Activated T-helper 1 cell treated with anti-CD3 and anti-CD28 coated beads, Interleukin-12 subunit alpha, Interleukin-12 subunit beta, Interleukin-2, Interleukin-4 antibody, amounts not matched to agents 30 ng/mL and 10 ng/mL and 1 ng/mL, durations not matched to agents 14 hours and 24 hours and 36 hours (primary cell): ENCODE measurements at places on chromosomes 2 and 18. TPM values are rescaled to one million over a fixed set of nuclear protein-coding genes. Genes with fewer than 3 reads are reported as not detected.

GRCh38 chr2:118320658-118321057, 232.4 kb downstream of the INSIG2 start:
- H3K4me3 ChIP-seq: no peak overlapping the region
- peaks cover 10% of the 10 kb centered on the region for H3K27me3 ChIP-seq
- no peak for DNase-seq

GRCh38 chr2:97011977-97012569, 25.7 kb upstream of the FAM178B start:
- no peaks in the 10 kb centered on the region for H3K4me1 ChIP-seq
- peaks cover 45% of the 10 kb centered on the region for H3K27me3 ChIP-seq
- no peaks in the 10 kb centered on the region for H3K36me3 ChIP-seq
- no peak overlapping the region for H3K27ac ChIP-seq

DNA sequence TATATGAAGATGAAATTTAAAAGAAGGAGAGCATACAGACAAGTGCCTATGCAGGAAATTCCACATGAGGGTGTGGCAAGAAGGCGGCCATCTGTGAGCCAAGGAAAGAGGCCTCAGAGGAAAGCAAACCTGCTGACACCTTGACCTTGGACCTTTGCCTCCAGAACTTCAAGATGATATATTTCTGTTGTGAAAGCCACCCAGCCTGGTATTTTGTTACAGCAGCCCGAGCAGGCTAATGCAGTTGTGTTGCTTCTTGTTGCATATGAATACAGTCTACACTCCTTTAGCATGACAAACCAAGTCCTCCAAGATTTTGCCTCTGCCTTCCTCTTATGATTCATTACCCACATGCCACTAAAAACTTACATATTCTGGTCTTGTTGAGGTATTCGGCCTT, 374.8 kb upstream of the TRIB2 start:
- H3K36me3 ChIP-seq: no peaks in the 10 kb centered on the region
- peaks cover 5% of the 10 kb centered on the region for H3K27me3 ChIP-seq
- no peaks in the 10 kb centered on the region for H3K4me1 ChIP-seq
- no peak overlapping the region for H3K4me3 ChIP-seq

SLC19A3 gene
- total RNA-seq: not detected in 2 replicates

MOGAT1 gene
- not detected in 2 replicates for total RNA-seq

SCYGR2 gene
- not detected in 2 replicates for total RNA-seq

GRCh38 chr2:53509831-53510388, 257.7 kb upstream of the CHAC2 start:
- no peaks in the 10 kb centered on the region for H3K4me1 ChIP-seq
- H3K4me3 ChIP-seq: no peak overlapping the region
- no peaks in the 10 kb centered on the region for H3K36me3 ChIP-seq

DNA sequence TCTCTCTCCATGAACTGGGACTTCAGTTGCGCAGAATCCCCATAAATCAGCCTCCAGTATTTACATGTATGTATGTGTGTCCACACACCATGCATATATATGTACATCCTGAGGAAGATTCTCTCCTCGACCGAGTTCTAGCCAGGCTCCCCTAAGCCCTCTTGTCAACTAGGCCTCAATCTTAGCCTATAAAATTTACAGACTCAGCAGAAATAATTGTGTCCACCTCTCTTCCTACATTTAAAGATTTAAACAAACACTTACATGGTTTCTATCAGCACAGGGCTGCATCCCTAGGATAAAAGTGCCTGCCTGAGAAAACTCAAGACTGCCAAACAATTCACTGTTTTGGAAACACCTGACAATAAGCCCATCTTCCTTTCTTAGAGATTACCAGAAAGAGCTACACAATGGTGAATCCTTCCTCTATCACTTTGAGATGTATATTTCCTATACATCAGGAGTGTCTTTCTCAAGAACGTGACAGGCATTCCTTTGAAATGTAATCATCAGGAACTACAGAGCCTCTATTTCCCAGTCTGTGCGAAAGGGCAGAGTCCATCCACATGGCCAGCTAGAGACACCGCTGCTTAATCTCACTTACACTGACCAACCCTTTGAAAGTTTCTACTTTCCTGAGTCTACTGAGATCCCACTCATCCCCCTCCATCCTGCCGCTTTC, 39.5 kb downstream of the ZNF519 start:
- H3K27me3 ChIP-seq: no peaks in the 10 kb centered on the region
- H3K4me3 ChIP-seq: no peak overlapping the region
- peaks cover 4% of the 10 kb centered on the region for H3K36me3 ChIP-seq
- H3K4me1 ChIP-seq: peaks cover 6% of the 10 kb centered on the region

ATAD2B gene
- total RNA-seq: 25.9 and 27.8 TPM in 2 replicates

GRCh38 chr2:65605058-65605742, 172.8 kb upstream of the SPRED2 start:
- no peaks in the 10 kb centered on the region for H3K36me3 ChIP-seq
- H3K27me3 ChIP-seq: no peaks in the 10 kb centered on the region

DNA sequence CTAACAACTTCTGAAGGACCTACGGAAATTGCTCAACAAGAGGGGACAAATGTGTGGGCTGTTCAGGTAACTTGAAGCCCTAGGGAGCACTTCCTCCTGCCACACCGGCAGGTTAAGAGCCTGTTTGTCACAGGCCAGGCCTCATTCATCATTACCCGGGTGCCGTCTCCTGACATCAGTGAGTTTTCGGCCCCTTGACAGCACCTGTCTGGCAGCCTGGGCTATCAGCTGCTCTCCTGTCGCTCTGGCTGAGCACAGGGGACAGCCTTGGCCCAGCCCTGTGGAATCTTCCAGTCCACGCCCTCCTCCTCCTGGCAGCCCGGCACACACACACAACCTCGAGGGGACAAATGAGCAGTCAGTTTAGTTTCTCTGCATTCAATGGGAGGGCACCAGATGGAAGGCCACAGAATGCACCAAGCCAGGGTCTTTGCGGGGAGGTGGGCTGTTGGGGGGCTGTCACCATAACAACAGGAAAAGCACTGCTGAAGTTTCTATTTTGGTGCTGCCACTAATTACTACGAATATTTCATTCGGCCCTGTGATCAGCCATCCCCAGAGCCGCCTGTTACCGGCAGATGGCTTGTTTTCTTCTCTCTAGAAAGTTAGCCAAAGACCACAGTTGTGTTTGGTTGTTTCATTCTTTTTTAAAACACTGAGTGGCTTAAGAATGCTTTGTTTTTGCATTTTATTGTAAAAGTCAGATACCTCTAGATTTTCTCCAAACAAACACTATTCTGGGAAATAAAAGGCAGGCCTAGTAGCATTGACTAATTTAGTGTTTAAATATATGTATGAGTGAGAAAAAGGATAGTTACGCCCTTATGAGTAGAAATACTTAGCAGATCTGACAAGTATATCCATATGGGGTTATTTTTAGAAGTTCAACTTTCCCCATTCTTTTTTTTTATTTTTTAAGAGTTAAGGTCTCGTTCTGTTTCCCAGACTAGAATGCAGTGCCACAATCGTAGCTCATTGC, 189.9 kb upstream of the NDUFV2 start:
- H3K27ac ChIP-seq: no peak overlapping the region
- no peak overlapping the region for H3K4me3 ChIP-seq
- H3K4me1 ChIP-seq: peaks cover 21% of the 10 kb centered on the region

SLC23A3 gene
- 1.8 and 1.9 TPM in 2 replicates for total RNA-seq

ZRANB3 gene
- 5.5 and 6.8 TPM in 2 replicates for total RNA-seq

GRCh38 chr18:49486134-49486533, 900 bp downstream of the C18orf32 start:
- peak overlapping the region; percentile 98 for H3K27ac ChIP-seq
- H3K36me3 ChIP-seq: peaks cover 58% of the 10 kb centered on the region
- peaks cover 48% of the 10 kb centered on the region for H3K4me1 ChIP-seq
- peak overlapping the region; percentile 93 for H3K4me3 ChIP-seq
- no peaks in the 10 kb centered on the region for H3K27me3 ChIP-seq

DNA sequence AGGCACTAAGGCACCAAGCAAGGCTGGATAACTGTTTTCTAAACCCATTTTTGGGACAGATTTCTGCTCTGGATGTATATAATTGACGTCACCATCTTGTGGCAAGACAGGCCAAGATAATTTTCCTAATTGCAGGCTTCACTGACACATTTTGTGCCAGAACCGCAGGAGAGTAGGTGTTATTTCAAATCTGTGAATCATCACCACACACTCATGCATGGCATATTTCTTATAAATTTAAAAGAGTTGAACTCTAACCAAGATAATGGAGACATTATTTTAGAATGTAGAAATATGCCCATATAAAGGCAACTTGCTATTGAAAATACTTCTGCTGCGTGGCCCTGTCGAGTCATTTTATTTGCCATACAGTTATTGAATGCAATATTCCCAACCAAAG, 68.3 kb upstream of the ACYP2 start:
- no peak for DNase-seq
- no peaks in the 10 kb centered on the region for H3K27me3 ChIP-seq
- peaks cover 7% of the 10 kb centered on the region for H3K36me3 ChIP-seq
- H3K27ac ChIP-seq: no peak overlapping the region
- no peak overlapping the region for H3K4me3 ChIP-seq

DNA sequence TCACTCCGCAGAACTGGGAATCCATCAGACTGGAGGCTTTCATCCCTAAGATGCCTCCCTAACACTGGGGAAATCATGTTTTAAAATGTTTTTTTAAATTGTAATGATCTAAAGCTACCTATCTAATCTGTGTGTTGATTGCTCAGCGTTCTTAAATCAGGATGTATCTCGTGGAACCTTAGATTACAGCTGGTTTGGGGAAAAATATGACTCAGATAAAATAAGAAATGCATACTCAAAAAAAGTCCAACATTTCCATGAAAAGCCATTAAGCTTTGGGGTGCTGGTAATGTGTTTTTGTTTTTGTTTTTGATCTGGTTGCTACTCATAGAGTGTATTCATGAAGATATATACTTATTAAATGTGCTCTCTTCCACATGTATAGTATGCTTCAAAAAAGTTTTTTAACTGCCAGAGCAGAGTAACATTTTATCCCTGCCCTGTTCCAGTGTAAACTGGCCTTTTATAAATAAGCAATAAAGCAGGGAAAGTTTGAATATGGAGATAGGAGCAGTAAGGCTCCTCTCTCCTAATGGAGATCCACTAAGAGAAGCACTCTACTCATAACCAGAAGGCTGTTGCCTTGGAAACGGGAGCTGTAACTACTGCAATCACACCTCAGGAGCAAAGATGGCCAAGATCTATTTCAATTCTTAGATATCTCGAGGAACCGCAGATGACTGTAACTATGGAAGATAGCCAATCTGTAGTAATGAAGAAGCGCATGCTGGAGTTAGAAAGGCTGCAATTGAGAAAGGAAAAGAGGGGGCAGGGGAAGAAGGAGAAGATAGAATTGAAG, 41.6 kb downstream of the ANKRD44 start:
- peak overlapping the region; percentile 90 for H3K27ac ChIP-seq
- peaks cover 90% of the 10 kb centered on the region for H3K4me1 ChIP-seq

DNA sequence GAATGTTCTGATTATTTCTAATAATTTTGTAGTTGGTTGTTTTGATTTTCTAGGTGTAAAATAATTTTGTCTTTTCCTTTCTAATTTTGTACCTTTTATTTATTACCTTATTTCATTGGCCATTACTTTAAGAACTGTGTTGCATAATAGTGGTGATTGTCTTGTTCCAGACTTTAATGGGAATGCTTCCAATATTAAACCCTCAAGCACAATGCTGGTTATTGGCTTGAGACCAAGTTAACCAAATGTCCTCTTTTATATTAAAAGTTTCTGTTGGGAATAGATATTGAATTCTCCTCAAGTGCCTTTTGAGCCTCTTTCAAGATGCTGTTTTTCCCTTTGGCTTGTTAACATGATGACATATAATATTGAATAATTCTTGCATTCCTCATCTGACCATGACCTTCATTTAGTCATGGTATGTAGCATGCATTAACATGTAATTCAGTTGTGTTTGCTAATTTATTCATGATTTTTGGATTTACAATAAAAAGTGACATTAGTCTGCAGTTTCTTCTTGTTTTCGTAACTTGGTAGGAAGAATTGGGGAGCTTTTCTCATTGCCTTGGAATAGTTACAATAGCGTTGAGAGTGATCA, 141.7 kb downstream of the DIS3L2 start:
- no peaks in the 10 kb centered on the region for H3K4me1 ChIP-seq
- H3K27me3 ChIP-seq: peaks cover 2% of the 10 kb centered on the region
- H3K36me3 ChIP-seq: peaks cover 2% of the 10 kb centered on the region

GRCh38 chr2:3597567-3597966, 2.7 kb downstream of the COLEC11 start:
- H3K27me3 ChIP-seq: peaks cover 12% of the 10 kb centered on the region
- H3K27ac ChIP-seq: no peak overlapping the region
- DNase-seq: no peak
- H3K36me3 ChIP-seq: no peaks in the 10 kb centered on the region

DNA sequence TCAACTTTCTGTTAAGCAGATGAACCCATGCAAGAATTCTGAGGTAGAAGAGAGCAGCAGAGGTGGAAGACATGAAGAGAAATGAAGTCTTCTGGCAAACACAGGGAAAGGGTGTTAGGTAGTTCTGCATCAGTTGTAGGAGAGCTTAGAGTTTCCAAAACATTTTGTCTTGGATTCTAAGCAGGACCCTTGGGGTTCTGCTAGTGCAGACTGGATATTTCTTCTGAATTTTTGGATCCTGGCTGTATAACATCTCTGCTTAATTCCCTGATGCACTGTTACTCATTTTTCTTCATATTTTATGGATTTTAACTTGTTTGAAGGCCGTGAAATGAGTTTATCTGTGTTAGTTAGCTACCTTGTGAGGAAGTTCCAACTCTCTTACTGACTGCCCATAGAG, 208.7 kb upstream of the SLC35G4 start:
- H3K4me3 ChIP-seq: no peak overlapping the region
- H3K27me3 ChIP-seq: no peaks in the 10 kb centered on the region
- H3K36me3 ChIP-seq: no peaks in the 10 kb centered on the region
- no peak overlapping the region for H3K27ac ChIP-seq

DNA sequence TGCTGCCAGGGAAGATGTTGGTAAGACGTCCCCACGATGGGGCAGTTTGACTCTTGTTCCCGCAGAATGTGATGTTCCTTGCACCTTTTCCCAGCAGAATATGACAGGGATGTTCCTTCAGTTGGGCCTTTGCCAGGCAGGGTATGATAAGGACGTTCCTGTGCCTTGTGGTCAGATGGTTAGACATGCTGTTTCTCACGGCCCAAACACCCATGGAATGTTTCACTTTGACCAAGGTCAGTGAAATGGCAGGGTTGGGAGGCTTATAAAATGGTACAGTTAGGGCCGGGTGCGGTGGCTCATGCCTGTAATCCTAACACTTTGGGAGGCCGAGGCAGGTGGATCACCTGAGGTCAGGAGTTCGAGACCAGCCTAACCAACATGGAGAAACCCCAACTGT, 40.3 kb upstream of the YPEL5 start:
- no peaks in the 10 kb centered on the region for H3K36me3 ChIP-seq
- no peaks in the 10 kb centered on the region for H3K4me1 ChIP-seq
- no peak overlapping the region for H3K4me3 ChIP-seq
- no peak for DNase-seq
- H3K27me3 ChIP-seq: peaks cover 2% of the 10 kb centered on the region
- H3K27ac ChIP-seq: no peak overlapping the region
